ENCODE measurements at places on chromosomes 1 and 21.

- DNase-seq = no peak
Measured at GRCh38 chr21:28943631-28944030, 49.0 kb downstream of the LTN1 start.

- DNase-seq = no peak
Measured at GRCh38 chr1:53725238-53725689, 13.7 kb downstream of the GLIS1 start.

- no peak for DNase-seq
Measured at GRCh38 chr1:207987164-207987563, 76.2 kb upstream of the CD34 start.

- DNase-seq = no peak
Measured at GRCh38 chr1:4658643-4659628, 4.5 kb downstream of the AJAP1 start.

DNA sequence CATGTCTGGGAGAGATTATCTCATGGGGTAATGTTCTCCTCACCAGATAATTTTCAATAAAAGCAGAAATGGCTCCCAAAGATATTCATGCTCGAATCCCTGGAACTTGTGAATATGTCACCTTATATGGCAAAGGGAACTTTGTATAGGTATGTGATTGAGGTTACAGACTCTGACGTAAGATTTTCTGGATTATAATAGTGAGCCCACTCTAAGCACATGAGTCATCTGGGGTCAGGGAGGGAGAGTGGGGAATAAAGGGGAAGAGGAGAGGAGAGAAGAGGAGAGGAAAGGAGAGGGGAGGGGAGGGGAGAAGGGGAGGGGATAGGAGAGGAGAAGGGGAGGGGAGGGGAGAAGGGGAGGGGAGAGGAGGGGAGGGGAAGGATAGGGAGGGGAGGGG is 1193.9 kb downstream of the PLA2G4A start:
- no peak for DNase-seq

- no peak for DNase-seq
Measured at GRCh38 chr1:206506405-206507283, 687 bp upstream of the RASSF5 start.

GRCh38 chr1:201346337-201346939 is 31.0 kb downstream of the TNNT2 start:
- no peak for DNase-seq

GRCh38 chr1:19643602-19644394 is at the start of gene NBL1:
Gene NBL1 (plus strand): TSS chr1:19644311. CDS start chr1:19655031, 10,720 bp downstream.
- no peak for DNase-seq

DNA sequence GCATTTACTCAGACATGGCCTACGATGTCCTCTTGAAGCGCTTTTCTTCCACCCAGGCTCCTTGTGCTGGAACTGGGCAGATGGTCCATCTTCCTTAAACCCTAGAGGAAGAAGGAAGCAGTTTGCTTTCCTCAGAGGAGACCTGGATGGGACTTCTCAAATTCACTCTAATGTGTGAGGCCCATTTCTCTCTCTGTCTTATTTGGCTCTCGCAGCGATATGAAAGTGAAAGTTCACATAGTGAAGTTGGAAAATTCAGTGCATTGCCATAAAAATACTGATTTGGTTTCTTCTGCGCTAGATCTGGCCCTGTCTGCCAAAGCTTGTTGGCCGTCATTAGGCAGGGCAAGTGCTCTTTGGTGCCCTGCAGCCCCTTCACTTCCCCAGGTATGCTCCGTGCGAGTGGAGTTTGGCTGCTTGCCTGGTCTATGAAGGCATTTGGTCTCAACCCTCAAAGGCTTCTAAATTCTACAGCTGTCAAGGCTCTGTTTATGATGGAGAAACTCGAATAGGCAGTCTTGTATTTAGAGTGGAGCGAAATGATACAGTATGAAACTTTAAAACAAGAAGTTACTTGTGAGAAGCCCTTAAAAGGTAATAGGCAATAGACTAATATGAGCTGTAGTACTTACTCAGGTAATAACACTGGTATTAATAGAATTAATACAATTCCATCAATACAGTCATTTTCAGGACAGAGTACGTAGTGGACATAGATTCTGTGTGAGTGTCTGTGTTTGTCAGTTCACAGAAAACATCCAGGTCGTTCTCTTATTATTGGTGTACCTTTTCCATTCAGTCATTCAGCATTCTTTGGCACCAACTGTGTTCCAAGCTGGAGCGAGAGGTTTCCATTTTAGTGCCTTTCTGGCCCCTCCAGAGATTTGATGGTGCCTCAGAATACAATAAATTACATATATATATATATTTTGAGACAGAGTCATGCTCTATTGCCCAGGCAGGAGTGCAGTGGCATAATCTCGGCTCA is 20.5 kb downstream of the SZRD1 start:
- no peak for DNase-seq

DNA sequence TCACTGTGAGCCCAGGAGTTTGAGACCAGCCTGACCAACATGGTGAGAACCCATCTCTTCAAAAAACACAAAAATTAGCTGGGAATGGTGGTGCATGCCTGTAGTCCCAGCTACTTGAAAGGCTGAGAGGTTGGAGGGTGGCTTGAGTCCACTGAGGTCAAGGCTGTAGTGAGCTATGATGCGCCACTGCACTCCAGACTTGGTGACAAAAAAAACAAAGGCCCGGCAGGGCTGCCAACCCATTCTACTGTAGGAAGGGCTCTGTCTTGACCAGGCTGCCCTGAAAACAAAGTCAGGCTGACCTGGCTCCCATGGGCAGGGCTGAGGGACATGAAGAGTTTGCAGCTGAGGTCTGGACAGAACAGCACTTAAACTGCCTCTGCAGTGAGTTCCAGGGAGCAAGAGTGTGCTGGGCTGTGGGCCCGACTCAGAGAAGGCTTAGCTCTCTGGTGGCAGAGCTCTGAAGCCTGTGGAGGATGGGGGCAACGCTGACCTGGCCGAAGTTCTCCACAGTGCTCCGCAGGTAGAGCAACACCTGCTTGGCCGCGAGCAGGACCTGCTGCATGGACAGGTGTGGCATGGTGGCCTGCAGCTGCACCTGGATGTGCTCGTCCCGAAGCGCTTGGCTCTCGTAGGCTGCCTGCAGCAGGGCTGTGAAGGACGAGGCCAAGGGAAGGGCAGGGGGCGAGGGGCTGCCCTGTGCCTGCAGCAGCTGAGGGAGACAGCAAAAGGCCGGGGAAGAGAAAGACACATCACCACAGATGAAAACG is 42.4 kb downstream of the URB1 start:
- DNase-seq = no peak

DNA sequence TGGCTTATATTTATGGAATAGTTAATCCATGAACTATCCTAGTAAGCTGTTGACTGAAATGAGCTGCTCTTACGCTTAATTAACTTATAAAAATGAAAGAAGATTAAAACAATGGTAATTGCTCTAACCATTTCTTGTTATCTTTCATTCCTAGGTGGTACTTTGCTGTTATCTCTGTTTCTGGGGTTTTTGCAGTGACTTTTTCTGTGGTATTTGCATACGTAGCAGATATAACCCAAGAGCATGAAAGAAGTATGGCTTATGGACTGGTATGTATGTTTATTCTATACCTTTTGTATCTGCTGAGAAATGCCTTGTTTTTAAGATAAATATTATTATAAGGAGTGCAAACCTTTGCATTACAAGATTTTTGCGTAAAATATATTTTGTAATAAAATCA is 71.0 kb downstream of the SASS6 start:
- DNase-seq = no peak

DNA sequence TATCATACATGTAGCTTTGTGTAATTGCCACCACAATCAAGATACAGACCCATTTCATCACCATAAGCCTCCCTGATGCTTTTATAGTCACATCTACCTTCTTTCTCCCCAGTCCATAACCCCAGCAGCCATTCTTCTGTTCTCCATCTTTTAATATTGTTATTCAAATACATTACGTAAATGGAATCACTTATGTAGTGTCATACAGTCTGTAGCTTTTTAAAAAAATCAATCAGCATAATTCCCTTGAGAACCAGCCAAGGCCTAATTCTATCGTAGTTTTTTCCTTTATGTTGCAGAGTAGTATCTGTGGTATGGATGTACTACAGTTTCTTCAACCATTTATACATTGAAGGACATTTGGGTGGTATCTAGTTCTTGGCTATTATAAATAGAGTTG is 31.6 kb upstream of the WDR26 start:
- no peak for DNase-seq

DNA sequence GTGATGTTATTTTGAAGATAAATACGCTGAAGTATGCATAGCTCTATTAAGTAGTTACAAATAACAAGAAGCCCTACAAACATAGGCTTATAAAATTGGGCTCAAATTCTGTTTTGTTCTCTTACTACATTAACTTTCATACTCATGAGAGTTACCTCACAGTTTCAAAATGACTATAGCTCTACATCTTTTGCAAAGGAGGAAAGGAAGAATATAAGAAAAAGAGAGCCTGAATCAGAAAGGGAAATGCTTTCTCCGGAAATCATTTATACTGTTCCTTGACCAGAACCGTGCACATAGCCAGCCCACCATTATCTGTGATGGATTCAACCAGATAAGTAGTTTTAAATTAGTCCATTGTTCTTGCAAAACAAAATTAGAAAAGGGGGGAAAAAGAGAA is 1252.1 kb downstream of the NCAM2 start:
- DNase-seq = no peak

DNA sequence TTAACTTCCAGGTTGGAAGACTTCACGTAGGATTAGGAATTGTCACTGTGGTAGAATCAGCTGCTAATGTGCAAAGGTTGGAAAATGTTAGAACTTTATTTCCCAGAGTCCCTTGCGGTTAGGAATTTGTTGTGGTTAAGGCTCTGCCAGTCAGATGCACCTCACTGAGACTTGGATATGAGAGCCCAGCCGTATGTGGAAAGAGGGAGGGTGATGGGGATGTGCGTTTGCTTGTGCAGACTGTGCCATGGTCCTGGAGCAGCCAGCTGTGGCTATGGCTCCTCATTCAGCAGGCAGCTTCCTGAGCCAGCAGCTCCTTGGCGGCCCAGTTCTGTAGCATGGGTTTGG is 12.5 kb downstream of the S100A10 start:
- DNase-seq = no peak
